Natural killer cell (primary cell): ENCODE measurements at places on chromosomes 2 and 18. TPM values are rescaled to one million over a fixed set of nuclear protein-coding genes. Genes with fewer than 3 reads are reported as not detected.

DNA sequence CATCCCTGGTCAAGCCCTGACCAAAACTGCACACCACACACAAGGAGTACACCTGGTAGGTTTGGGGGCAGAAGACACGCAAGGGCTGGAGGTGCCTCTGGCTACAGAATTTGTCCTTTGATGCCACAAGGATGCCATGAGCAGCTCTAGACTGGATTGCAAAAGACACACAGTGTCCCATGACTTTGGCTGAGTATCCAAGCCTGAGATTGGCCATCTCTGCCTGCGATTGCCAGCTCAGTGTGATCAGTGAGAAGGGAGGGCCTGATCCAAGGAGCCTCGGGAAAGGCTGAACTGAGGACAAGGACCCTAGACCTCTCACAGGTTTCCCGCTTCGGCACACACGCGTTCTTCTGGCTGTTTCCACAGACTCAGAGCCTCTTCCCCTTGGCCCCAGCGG lies 60.0 kb upstream of the FOSL2 start:
- DNase-seq, result no peak

- DNase-seq, result no peak
Observed at GRCh38 chr18:10074110-10074509, 160.3 kb downstream of the VAPA start.

DNA sequence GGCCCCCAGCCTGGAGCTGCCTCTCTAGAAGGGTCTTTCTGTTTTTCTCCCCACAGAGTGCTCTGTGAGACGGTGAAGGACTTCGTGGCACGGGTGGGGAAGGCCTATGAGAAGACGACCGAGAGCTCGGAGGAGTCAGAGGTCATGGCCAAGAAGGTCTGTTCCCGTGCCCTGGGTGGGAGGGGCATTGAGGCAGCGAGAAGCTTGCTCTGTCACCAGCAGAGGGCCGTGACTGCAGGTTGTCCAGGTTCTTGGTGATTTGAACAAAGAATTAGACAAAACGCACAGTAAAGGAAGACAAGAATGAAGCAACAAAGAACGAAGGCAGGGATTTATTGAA lies 93.9 kb downstream of the DGKD start:
- no peak for DNase-seq

GRCh38 chr2:28567061-28567471 lies 71.2 kb downstream of the PLB1 start:
- no peak for DNase-seq

The ODC1 gene
- total RNA-seq, result 43.8 TPM

DNA sequence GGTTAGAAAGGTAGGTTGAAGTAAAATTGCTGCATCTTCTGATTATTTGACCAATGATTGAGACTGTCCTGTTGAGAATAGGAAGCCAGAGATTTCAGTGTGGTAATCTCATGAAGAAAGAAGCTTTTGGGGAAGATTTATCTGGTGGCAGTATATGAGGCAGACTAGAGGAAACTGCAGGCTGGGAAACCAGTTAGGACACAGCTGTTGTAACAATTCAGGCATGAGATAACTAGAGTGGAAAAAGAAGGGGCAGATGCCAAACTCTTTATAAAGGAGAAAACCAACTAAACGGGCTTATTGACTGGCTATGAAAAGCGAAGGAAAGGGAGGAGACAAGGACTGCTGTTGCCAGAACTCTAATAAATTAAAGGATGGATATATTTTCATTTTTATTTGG lies 155.6 kb downstream of the TTC27 start:
- no peak for DNase-seq

The CCDC141 gene
- 2.0 TPM for total RNA-seq

- DNase-seq, result no peak
Observed at GRCh38 chr2:21423854-21424253, 300.1 kb downstream of the TDRD15 start.

The ALPI gene
- total RNA-seq, result not detected

The CCL20 gene
- not detected for total RNA-seq

DNA sequence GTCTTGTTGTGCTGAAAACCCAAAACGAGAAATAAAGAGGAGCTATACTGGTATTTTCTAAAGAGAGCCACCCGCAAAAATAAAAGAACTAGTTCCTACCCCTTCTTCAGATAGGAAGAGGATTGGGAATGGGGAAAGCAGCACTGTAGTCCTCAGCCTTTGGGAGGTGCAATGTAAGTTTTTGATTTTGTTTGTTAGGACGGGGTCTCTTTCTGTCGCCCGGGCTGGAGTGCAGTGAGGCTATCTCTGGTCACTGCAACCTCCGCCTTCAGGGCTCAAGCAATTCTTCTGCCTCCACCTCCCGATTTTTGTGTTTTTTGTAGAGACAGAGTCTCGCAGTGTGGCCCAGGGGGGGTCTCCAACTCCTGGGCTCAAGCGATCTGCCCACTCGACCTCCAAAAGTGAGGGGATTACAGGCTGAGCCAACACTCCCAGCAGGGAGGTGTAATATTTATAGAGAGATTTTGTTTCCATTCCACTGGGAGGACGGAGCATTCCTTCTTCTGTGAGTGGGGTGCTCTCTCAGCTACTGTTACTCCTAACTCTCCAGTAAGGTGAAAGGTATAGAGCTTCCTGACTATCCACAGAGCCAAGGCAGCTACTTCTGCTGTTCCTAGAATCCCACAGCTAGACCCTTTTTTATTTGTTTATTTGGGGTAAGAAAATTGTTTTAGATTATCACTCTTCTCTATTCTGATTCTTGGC lies 13.1 kb upstream of the GULP1 start:
- DNase-seq, result no peak

- no peak for DNase-seq
Observed at GRCh38 chr2:1136846-1137245, 186.2 kb downstream of the SNTG2 start.

The MAP3K2 gene
- total RNA-seq, result 109 TPM

The NBEAL1 gene
- total RNA-seq, result 12.2 TPM

GRCh38 chr18:48428475-48429177 lies 19.4 kb upstream of the ZBTB7C start:
- DNase-seq, result no peak

- no peak for DNase-seq
Observed at GRCh38 chr2:158178646-158179045, 77.0 kb downstream of the UPP2 start.

DNA sequence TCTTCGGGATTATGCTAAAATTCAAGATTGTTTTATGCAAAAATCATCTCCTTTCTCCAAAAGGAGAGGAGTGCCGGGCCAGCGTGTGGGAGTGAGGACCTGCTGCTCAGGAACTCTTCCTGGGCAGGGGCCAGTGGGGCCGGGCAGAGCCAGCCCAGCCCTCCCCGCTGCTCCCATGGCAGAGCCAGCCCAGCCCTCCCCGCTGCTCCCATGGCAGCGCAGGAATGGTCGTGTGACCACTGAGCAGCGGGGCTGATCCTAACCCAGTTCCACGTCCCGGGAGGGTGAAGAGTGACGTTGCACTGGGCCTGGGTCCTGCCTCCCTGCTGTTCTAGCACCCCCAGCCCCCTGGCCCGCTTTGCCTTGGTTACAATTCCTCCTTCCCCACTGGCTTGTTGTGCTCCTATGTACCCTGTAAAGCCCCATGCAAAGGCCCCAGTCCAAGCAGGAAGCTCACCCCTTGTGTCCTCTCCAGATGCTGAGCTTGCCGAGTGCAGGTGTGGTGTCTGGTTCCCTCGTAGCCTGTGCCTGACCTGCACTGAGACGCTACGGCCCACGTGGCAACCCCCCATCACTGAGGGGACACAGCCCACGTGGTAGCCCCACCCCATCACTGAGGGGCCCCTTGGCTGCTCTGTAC lies 11.4 kb upstream of the NEU4 start:
- no peak for DNase-seq

The ZNF396 gene
- total RNA-seq, result 1.2 TPM

DNA sequence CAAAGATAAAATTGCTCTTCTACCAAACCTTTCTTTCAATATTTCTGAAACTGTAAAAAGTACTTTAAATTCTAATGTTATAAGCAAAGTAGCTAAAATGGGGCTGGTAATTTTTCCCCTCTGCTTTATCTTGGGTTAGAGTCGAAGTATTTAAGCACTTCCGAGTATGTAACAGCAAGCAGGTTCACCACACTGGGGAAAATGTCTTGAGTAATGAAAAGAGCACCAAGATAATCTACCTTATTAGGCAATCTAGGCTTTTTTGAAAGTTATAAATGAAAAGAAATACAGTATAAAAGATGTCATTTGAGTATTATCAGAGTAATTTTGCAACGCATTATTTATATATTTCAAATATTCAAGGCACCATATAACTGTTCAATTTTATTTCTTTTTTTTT lies 687 bp upstream of the DSG3 start:
- no peak for DNase-seq

DNA sequence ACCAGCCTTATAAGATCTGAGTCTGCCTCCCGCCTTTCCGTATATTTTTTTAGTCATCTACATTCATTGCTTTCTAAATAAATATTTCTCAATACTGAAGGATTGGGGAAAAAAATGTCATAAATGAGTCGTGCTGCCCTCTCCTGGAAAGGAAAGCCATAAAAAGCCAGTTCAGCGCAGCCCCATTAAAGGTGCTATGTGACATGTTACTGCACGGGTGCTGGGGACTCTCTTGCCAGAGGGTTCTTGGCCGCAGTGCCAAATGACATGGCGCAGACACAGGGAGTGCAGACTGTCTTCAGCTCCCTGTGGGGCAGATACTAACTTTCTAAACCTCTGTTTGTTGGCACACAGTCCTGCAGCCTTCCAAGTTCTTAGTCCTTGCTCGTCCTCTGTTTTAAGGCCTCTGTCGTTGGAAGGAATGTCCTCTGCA lies 53.7 kb upstream of the MAP3K20 start:
- DNase-seq, result no peak

GRCh38 chr2:233793465-233794127 lies 15.5 kb downstream of the MROH2A start:
- DNase-seq, result no peak

- DNase-seq, result no peak
Observed at GRCh38 chr2:217912098-217913024, 90.4 kb downstream of the TNS1 start.

- no peak for DNase-seq
Observed at GRCh38 chr2:95008306-95008705, 17.2 kb upstream of the MAL start.

The SERPINB7 gene
- total RNA-seq, result not detected

The BOLL gene
- total RNA-seq, result not detected

The GRHL1 gene
- total RNA-seq, result 3.6 TPM

DNA sequence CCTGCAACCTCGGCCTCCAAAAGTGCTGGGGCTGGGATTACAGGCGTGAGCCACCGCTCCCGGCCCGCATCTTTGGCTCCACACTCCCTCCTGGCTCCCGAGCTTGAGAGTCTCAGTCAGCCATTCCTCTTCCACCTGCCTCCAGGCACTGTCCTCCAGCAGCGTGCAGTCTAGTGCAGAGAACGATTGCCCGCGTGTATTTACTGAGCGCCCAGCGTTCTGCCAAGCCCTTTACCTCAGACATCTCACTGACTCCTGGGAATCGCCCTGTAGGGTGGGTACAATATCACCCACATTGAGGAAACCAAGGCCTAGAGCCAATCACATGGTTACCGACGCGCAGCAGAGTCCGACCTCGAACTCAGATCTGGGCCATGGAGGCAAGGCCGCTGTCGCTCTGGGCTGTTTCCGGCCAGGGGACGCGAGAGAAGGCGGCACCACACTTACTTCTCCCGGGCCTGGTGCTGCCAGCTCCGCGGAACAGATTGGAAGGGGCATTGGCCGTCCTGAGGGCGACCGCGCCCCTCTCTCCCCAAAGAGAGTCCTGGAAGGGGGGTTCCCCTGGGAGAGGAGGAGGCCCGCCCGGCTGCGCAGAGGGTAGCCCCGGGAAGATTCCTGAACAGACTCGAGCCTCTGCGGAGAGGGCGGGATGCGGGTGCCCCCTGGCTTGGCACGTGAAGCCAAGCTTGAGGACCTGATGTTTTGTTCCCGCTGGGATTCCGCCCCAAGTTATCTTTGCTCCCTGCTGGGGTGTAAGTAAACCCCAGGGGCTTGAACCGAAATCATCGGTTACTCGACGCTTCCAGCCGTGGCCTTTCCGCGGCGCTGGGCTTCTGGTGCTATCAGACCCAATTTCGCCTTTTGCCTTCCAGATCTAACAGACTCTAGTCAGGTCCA lies 5.2 kb upstream of the DLX2 start:
- no peak for DNase-seq

DNA sequence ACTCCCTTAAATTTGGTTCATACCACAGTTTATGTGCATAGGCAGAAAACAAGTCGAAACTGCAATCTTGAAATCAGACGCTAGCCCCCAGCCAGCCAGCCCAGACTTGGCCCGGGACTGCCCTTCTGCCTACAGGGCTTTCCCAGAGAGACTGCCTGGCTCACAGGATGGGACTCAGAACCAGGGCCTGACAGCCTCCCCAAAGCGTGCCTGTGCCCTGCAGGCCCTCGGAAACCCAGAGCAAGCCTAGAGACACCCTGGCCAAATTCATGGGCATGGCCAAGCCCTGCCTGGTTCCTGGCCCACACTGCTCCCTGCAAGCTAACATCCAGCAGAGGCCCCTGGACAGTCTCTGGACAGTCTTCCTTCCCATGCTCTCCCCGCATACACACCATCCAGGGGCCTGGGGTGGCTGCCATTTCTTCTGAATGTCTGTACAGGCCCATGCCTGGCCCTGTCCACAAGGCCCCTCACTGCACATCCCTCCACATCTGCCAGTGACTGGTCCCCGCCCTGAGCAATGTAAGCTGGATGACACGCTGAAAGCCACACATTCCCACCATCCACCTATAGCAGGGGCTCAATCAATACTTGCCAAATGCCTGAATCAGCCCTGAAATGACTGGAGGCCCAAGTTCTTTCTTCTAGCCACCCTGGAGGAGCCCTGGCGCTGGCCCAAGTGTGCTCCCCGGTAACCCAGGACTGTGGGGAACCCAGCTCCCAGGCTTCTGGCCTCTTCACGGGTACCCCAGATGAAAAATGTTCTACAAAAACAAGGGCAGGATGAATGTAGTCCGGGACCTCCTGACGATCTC lies 73.1 kb downstream of the HDAC4 start:
- peak; percentile 13 for DNase-seq

- DNase-seq, result no peak
Observed at GRCh38 chr2:241069821-241070281, 32.2 kb downstream of the MTERF4 start.

- DNase-seq, result no peak
Observed at GRCh38 chr18:1103537-1103936, 198.9 kb downstream of the ADCYAP1 start.

The RNASEH1 gene
- total RNA-seq, result 26.3 TPM

DNA sequence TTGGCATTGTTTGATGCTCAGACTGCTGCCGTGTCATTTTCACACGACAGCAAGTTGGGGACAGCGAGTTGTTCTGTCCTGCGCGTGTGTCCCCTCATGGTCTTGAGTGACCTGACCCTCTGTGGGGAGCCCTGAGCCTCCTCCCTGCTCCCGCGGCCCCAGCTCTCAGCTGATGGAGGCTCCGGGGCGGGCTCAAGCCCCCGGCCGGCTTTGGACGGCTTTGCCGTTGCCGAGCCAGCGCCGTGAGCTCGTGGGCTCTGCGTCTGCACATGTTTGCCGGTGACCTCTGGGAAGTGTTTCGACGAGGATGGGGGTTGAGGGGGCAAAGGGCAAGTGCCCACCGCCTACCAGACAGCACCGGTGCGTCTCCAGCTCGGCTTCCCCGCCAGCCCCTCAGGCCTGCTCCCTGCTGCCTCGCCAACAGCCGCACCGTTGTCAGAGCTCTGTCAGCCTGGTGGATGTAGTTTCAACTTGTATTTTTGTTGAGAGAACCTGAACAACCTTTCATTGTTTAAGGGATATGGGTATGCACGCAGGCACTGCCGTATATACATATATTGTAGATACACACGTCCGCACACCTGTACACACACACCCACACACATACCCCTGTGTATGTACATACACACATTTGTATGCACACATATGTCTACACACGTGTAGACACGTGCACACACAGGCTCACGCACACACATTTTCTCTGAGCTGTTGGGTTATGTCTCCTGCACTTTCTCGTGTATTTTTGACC lies 13.7 kb downstream of the PDCD1 start:
- no peak for DNase-seq

- no peak for DNase-seq
Observed at GRCh38 chr2:20482725-20483124, 35.9 kb downstream of the RHOB start.
